NCI-H1694 treated with DMSO at 0.1 percent for 48 hours (cell line): ENCODE measurements at places on chromosomes 3 and 15.

DNA sequence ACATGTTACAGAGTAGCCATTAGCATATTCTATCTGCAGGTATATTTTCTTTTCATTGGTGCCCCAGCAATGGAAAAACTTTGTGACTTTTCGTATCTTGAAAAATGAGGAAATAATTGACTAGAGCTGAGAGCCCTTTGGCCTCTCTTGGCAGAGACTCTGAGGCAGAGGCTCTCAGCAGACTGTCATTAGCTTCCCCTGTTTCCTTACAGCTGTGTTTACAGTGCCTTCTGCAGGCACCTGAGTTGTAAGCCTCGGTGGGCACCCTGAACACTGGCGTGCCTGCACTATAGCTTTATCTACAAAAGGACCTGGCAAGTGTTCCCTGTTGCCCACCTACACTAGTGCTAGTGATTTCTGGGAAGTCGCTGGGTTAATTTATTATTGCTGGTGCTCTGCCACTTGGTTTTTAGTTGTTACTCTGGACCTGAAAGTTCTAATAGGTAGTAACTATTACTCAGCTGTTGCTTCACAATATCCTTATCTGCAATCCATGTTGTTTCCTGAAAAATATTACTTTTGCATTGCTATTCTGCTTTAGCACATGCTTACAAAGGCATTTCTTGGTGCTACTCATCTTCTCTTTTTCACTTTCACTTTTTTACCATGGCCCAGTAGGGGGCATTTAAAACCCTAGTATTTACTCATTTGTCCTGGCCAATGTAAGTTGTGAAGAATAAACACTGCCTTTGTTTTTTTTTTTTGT is 7.8 kb upstream of the GPR171 start:
- no peak for DNase-seq

GRCh38 chr15:93974804-93975481 is 256.4 kb upstream of the MCTP2 start:
- DNase-seq, result peak; percentile 19

GRCh38 chr3:112803467-112803866 is 43.2 kb downstream of the CD200R1L start:
- no peak for DNase-seq

GRCh38 chr3:182937293-182938051 is 42.9 kb downstream of the DCUN1D1 start:
- no peak for DNase-seq

- DNase-seq, result no peak
Observed at GRCh38 chr3:140630366-140630765, 47.5 kb upstream of the TRIM42 start.
